ENCODE measurements at places on chromosomes 1 and 21. TPM values are rescaled to one million over a fixed set of nuclear protein-coding genes. Genes with fewer than 3 reads are reported as not detected.

The ACOT11 gene
- total RNA-seq, result 1.9 TPM

The BMP8B gene
- total RNA-seq, result not detected

The RIPPLY3 gene
- not detected for total RNA-seq

The ARHGEF10L gene
- total RNA-seq, result 6.7 TPM

The LRRC53 gene
- not detected for total RNA-seq

The S100A1 gene
- 0.17 TPM for total RNA-seq

The ATF3 gene
- 2.6 TPM for total RNA-seq

The ALPL gene
- total RNA-seq, result not detected

The INSRR gene
- not detected for total RNA-seq

The CATSPERE gene
- not detected for total RNA-seq

- no peak for DNase-seq
Observed at GRCh38 chr1:66226985-66227384, 307.0 kb upstream of the SGIP1 start.

- no peak for DNase-seq
Observed at GRCh38 chr1:117069220-117069844, 9.2 kb downstream of the TTF2 start.

GRCh38 chr1:67636146-67636545, 48.9 kb upstream of the GADD45A start:
- no peak for DNase-seq

GRCh38 chr1:185426848-185427247, 109.8 kb upstream of the IVNS1ABP start:
- DNase-seq, result peak; percentile 40

DNA sequence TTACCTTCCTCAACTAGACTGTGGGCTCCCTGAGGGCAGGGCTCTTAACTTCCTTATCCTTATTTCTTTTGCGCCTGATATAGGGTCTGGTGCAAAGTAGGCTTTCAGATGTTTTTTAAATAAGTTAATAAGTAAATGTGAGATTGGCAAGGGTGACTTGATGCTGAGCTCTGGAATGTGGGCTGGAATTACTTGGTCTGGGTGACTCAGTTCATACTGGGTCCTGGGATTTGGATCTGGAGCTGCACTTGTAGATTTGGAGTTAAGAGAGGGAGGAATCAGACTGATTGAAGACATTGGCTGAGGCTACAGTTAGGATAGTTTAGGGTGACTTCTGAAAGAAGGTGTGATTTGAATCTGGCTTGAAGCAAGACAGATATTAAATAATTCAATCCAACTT, 190.9 kb downstream of the GIPC2 start:
- DNase-seq, result no peak

DNA sequence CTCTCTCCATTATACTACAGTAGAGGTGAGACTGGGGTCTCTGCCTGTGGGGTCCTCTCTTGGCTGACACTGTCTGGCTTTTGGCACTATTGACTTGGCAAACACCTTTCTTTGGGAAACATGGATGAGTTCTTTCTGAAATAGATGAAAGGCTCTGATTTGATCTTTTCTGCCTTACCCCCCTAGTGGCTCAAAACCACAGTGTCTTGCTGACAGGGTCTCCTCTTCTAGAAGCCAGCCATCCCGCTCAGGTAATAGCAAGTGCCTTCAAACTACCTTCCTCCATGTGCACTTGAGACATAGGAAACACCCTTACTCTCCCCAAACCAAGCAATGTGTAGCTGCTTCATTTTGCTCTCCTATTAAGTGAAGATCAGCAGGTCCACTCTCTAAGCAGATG, 260.4 kb downstream of the BRINP2 start:
- no peak for DNase-seq

DNA sequence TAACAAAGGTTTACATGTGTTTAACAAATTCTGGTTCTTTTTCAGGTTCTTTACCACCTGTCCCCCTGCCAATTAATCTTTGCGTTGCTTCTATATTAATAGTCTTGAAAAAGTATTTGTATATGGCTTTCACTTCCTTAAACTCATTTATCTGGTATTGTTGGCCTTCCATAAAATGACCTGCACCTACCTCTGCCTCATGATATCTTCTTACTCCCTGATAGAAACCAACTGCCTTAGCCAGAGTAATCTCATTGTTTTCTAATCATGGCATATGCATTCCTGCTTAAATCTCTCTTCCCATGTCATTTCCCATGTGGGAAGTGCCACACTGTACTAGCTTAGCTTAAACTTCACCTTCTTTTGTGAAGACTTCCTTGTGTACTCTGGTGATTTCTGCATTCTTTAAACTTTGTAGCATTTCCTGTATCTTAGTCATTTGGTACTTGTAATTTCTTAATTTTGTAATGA, 8.7 kb downstream of the SMG7 start:
- DNase-seq, result peak; percentile 34

DNA sequence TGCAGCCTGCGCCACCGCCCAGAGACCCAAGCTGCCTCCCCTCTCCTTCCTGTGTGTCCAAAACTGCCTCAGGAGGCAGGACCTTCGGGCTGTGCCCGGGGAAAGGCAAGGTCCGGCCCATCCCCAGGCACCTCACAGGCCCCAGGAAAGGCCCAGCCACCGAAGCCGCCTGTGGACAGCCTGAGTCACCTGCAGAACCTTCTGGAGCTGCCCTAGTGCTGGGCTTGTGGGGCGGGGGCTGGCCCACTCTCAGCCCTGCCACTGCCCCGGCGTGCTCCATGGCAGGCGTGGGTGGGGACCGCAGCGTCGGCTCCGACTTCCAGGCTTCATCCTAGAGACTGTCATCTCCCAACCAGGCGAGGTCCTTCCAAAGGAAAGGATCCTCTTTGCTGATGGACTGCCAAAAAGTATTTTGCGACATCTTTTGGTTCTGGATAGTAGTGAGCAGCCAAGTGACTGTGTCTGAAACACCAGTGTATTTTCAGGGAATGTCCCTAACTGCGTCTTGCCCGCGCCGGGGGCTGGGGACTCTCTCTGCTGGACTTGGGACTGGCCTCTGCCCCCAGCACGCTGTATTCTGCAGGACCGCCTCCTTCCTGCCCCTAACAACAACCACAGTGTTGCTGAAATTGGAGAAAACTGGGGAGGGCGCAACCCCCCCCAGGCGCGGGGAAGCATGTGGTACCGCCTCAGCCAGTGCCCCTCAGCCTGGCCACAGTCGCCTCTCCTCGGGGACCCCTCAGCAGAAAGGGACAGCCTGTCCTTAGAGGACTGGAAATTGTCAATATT, 19.0 kb upstream of the CCDC27 start:
- no peak for DNase-seq

DNA sequence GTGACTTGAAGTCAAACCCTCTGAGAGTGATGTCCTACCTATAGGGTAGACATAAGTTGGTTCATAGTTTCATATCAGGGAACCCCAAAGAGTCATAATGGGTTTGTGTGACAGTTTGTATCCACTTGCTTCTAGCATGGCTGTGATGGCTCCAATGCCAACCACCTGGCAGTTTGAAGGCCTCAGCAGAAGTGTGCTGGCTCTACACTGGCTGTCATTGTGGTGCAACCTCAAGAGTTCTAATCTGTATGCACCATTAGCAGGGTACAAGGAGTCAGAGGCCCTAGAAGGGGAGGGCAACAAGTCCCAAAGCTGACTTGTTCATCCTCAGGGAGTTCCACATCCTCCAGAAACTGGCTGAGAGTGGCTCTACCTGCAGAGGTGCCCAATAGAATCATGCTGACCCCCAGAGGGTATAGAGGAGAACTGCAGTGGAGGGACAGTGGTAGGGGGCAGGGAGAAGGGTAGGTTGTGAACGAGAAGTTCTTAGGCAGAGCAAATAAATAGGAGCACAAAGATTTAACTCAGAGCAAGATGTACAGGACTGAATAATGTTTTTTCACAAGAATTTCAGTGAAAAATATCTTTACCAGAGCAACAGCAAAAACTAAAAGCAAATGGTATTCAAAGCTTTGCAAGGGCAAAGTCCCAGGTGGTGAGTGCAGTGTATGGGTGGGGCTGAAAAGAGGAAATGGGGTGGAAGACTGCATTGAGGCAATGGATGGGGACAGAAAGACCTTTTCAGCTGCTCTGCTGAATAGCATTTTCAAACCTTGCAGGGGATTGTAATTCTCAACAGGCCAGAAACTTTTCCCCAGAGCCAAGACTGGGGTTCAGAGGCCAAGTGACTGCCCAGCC, 3.2 kb downstream of the FCRL2 start:
- no peak for DNase-seq

DNA sequence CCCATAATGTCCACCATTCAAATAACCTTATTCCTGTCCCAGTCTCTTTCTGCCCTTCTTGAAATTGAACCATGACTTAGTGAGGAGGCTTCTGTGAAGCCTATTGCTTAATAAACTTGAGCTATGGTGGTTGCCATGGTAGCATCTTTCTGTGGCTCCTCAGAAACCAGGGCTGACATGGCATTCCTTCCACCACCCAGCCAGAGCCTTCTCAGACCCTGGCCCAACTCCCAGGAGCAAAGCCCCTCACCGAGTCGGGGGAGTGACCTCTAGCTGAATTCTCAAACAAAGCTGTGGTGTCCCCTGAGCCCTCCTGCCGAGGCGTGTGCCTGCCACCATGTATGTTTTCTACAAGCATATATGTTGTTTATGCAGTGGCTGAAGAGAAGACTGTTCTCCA, 259.1 kb downstream of the CACNA1E start:
- DNase-seq, result no peak

- DNase-seq, result no peak
Observed at GRCh38 chr1:235557495-235557894, 53.2 kb upstream of the B3GALNT2 start.

GRCh38 chr1:246428542-246429308, 78.4 kb downstream of the SMYD3 start:
- peak; percentile 97 for DNase-seq

- DNase-seq, result no peak
Observed at GRCh38 chr1:213852107-213852506, 135.7 kb upstream of the PROX1 start.

DNA sequence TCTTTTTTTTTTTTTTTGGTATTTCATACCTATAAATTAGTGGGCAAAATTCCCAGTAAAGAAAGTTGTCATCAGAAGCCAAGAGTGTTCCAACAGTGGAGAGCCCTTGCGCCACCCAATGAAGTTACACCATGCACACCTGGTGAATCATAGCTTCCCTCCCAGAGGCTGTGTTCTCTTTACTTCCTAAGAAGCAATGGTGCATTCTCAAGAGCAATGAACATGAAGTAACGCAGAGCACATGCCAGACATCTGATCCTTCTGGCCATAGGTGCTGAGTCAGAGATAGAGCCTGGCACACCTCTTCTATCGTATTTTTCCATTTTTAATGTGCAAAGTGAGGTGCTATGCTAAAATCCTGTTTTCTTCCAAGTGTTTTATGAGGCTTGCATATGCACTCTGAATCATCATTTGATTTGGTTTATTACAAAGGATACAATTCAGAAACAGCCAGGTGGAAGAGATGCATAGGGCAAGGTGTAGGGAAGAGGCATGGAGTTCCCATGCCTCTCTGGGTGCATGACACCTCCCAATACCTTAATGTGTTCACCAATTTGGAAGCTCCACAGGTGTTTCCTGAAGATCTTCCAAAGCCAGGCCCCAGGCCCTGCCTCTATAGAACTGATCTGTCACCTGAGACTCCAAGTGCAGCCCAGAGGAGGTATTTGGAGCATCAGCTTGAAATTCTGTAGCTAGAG, 408.0 kb downstream of the SIPA1L2 start:
- DNase-seq, result peak; percentile 81

- no peak for DNase-seq
Observed at GRCh38 chr1:239392271-239392670, 5.9 kb downstream of the CHRM3 start.

DNA sequence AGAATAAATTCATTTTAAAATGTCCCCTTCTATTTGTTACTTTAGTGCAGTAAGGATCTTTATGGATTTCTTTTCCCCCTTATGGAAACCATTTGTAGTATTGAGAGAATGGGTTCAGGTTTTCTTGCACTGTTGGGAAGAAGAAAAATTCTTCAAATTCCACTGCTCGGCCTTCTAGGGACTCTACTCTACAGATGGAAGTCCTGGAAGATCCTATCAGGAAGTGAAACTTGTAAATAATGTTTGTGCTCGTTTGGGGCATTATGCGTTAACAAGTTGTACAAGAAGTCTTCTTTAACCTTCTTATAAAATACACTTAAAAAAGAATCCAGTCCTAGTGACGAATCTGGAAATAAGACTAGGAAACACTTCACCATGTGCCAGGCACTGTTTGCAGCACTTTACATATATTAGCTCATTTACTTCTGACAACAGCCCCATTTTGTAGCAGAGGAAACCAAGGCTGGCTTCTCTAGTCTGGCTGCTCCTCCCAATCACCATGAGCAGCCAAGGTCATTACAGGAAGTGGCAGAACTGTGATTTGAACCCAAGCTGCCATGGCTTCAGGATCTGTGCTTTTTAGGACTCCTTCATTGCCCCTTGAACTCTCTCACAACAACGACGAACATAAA, 11.8 kb downstream of the LRRC8D start:
- DNase-seq, result no peak

DNA sequence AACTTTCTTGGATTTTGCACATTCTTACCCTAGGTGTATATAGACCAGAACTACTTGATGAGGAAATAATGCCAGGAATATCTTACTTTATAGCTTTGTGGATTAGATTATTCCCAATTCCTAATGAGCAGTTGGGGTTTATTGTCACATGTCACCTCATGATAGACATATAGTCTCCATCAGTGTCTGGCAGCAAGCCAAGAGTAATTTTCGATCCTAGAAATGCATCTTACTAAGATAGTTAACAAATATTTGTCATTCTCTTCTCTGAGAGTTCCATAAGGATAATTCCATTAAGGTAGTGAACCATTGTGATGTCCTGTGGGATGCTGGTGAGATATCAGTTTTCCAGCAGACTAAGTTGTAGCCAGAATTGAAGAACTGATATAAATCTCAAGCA, 1282.9 kb upstream of the B3GALT2 start:
- no peak for DNase-seq

- no peak for DNase-seq
Observed at GRCh38 chr21:37932936-37933335, 16.7 kb upstream of the KCNJ6 start.

DNA sequence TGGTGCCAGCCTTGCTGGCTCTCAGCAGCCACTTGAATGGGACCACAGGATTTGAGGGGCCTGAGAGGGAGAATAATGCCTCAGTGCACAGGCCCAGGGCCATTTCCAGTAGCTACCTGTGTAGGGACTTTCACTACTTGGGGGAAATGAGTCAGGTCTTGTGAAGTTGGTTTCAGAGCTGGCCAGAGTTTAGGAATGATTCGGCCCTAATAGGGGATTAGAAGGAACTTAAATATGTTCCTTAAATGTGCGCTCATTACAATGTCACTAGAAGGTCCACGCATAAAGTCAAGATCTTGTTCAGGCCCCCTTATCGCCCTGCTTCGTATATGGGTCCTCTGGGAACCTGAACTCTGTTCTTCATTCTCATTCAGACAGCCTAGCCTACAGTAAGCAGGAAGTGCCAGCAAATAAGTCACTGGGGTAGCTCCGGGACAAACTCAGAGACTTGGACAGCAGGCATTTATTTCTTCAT, 5.6 kb upstream of the AKR1A1 start:
- DNase-seq, result no peak
